A549 treated with AZD2906 at 1 μM for 4 hours (cell line): ENCODE measurements at places on chromosomes 1 and 21. TPM values are rescaled to one million over a fixed set of nuclear protein-coding genes. Genes with fewer than 3 reads are reported as not detected.

Gene DUSP23
- 53.3 to 87.3 TPM (median 77.5 TPM) in 5 replicates for total RNA-seq

Gene UBXN10
- 0.01 TPM in 1 of 5 replicates, not detected in the others for total RNA-seq

Gene C1orf35
- 28.2 to 39.9 TPM (median 38.8 TPM) in 5 replicates for total RNA-seq

Gene KLF17
- total RNA-seq: 0.33 to 0.50 TPM (median 0.46 TPM) in 5 replicates

Gene ERG
- total RNA-seq: 0.05 to 0.06 TPM (median 0.05 TPM) in 3 of 5 replicates, not detected in the others

Gene TTC22
- 0.02 TPM in 1 of 5 replicates, not detected in the others for total RNA-seq

Gene LCE3E
- total RNA-seq: 0.12 to 0.24 TPM (median 0.20 TPM) in 4 of 5 replicates, not detected in the other

Gene SLC22A15
- total RNA-seq: 0.45 to 1.0 TPM (median 0.60 TPM) in 5 replicates

Gene OR2T29
- total RNA-seq: not detected in 5 replicates

Gene S1PR1
- 0.08 to 0.23 TPM (median 0.20 TPM) in 5 replicates for total RNA-seq

Gene LAMC1
- total RNA-seq: 89.6 to 127 TPM (median 104 TPM) in 5 replicates

Gene TFAP2E
- total RNA-seq: 0.45 to 0.75 TPM (median 0.49 TPM) in 5 replicates

Gene CTSK
- 1.3 to 1.6 TPM (median 1.4 TPM) in 5 replicates for total RNA-seq

Gene TRAF3IP3
- total RNA-seq: not detected in 5 replicates
